GM23338 (cell line): ENCODE measurements at places on chromosomes 2 and 18. TPM values are rescaled to one million over a fixed set of nuclear protein-coding genes. Genes with fewer than 3 reads are reported as not detected.

TSPYL6 gene
- total RNA-seq = not detected in 2 replicates

CNRIP1 gene
- total RNA-seq = 5.9 and 6.9 TPM in 2 replicates

ZNF804A gene
- not detected in 2 replicates for total RNA-seq

UGT1A7 gene
- total RNA-seq = not detected in 2 replicates

PLEK gene
- total RNA-seq = not detected in 2 replicates

PROC gene
- 1.2 and 1.7 TPM in 2 replicates for total RNA-seq

GRCh38 chr2:74502147-74502719 is 2.8 kb upstream of the LBX2 start:
- peak overlapping the region; percentile 71 for H3K4me3 ChIP-seq
- peaks cover 56% of the 10 kb centered on the region for H3K4me1 ChIP-seq
- no peak overlapping the region for H3K27ac ChIP-seq
- DNase-seq = no peak

- no peaks in the 10 kb centered on the region for H3K27me3 ChIP-seq
- DNase-seq = no peak
- no peaks in the 10 kb centered on the region for H3K36me3 ChIP-seq
- H3K4me3 ChIP-seq = no peak overlapping the region
- no peak overlapping the region for H3K27ac ChIP-seq
Observed at GRCh38 chr18:6204476-6204875, 210.2 kb downstream of the L3MBTL4 start.

DNA sequence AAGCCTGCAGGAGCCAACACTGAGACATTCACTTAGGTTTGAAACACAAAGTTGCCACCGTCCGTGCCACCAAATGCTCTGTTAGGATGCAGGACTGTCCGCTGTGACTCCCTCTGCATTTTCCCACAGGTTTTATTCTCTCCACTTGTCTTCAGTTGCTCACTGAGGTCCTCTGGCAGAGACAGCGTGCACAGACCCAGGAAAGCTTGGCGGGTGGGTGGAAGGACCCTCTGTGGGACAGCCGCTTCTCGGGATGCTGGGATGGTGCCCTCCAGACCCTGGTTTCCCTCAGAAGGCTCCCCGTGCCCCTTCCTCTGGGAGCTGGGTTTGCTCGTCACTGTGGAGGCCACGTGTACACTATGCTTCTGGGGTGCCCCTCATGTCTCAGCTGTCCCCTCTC is 733.6 kb downstream of the GALR1 start:
- peaks cover 3% of the 10 kb centered on the region; the same call in 1 of the 2 replicates for H3K36me3 ChIP-seq
- DNase-seq = no peak
- no peak overlapping the region for H3K27ac ChIP-seq
- no peaks in the 10 kb centered on the region for H3K27me3 ChIP-seq

- no peaks in the 10 kb centered on the region for H3K36me3 ChIP-seq
- no peak for DNase-seq
- no peak overlapping the region for H3K4me3 ChIP-seq
- no peaks in the 10 kb centered on the region for H3K4me1 ChIP-seq
Observed at GRCh38 chr2:68452158-68452900, 14.8 kb downstream of the FBXO48 start.

DNA sequence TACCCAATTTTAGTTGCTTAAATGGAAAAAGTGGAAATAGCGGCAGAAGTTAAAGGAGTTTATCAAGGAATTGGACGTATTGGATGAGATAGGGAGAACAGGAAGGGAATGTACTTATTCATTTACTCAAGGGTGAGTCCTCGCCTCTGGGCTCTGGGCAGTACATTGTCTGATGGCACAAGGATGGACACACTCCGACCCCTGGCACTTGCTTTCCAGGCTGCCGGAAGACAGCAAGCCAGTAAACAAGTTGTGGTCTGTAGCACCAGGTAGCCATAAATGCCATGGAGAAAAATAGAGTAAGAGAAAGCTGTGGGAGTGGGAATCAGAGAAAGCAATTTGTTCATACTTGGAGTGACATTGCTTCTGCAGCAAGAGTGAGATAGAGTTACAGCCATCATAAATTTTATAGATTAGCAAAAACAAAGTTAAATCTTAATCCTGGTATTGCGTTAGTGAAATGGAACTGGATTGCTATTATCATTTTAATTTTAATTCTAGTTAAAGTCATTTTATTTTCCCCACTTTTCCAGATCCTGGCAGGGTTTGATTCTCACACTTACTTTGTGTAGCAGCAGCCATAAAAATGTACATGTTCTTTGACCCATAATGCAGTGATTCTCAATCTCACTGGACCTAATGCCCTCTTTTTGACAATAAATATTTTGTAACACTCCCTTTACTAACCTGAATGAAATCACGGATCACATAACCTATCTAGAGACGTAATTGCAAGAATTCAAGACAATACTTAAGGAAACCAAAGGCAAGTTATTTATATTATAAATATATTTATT is 135.8 kb upstream of the BCL2L11 start:
- H3K4me3 ChIP-seq = no peak overlapping the region
- peaks cover 6% of the 10 kb centered on the region for H3K4me1 ChIP-seq
- H3K27me3 ChIP-seq = no peaks in the 10 kb centered on the region
- no peak for DNase-seq
- no peak overlapping the region for H3K27ac ChIP-seq
- H3K36me3 ChIP-seq = no peaks in the 10 kb centered on the region

DNA sequence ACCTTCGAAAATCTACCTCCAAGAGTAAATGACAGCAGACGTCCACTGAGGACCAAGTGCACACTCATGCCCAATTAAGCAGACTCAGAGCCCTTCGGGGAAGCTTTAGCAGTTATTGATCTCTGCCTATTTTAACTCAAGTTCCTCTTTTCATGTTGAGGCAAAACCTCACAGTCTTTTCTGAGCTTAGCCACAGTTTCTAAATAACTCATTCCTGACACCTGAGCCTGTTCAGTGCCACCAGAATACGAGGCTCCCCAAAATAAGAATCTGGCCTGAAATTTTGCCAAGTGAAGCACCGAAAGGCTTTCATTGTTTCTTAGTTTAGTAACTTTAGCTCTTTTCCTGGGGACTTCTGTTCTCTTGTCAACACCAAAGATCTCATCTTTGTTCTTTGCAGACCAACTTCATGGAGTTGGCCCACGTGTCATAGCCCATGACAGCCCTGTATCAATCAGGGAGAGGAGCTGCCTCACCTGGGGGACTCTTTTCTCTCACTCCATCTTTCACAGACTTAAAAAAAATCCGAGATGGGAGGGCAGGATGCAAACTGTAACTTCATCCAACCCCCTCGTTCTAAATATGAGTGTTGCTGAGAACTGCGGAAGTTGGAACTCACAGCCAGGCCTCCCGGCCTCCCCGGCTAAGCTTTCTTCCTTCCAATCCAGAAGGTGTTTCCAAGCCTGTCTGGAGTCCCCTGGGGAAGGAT is 22.2 kb downstream of the INPP5D start:
- H3K27ac ChIP-seq = no peak overlapping the region
- H3K27me3 ChIP-seq = no peaks in the 10 kb centered on the region
- no peak for DNase-seq
- H3K4me1 ChIP-seq = no peaks in the 10 kb centered on the region

- no peak for DNase-seq
- no peak overlapping the region for H3K27ac ChIP-seq
- no peaks in the 10 kb centered on the region for H3K27me3 ChIP-seq
- no peak overlapping the region for H3K4me3 ChIP-seq
Observed at GRCh38 chr2:68420254-68420910, 46.7 kb downstream of the FBXO48 start.

DNA sequence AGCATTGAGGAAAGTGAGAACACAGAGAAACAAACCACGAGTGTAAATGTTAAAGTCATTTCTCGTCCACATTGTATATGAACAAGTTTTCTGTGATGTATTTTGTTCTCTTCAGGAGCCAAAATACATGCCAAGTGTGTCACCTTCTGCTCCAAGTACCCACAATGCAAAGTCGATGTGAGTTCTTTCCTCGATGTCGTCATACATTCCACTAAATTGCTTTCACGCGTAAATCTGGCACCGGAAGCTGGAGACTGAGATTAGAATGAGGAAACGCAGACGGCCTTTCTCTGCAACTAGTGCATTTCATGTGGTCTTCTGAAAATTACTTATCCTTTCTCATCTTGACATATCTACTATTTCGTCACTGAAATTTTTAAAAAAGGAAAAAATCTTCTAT is 118.5 kb upstream of the SALL3 start:
- no peak overlapping the region for H3K4me3 ChIP-seq
- no peaks in the 10 kb centered on the region for H3K27me3 ChIP-seq
- H3K36me3 ChIP-seq = no peaks in the 10 kb centered on the region

DNA sequence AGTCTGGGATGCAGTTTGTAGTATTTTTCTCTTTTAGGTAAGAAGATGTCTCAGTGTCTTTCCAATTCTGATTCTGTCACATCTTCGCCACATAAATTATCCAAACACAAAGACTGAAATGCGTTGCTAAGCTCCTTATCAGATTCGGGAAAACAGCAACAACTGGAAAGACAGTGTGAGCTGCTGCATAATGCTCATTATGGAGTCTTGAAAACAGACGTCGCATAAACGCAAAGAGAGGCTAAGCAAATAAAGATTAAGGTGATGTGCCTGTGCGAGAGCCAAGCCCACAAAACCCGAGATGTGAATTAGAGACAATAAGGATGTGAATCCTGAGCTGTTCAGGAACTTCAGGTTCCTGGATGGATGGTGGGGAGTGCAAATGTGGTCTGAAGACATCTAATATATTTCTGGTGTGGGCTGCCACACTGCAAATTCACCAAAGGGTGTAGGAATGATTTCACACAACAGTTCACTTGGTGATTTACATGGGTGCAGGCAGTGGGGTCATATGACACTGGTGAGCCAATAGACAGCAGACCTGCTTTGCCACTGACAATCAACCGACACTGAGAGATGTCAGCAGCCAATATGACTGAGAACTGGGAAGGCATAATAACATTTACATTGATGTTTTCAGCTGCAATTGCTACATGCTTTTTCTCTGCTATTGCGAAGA is 195.8 kb downstream of the MTX2 start:
- no peaks in the 10 kb centered on the region for H3K36me3 ChIP-seq
- H3K4me1 ChIP-seq = peaks cover 24% of the 10 kb centered on the region
- no peak overlapping the region for H3K27ac ChIP-seq
- no peaks in the 10 kb centered on the region for H3K27me3 ChIP-seq

GRCh38 chr2:12935796-12936195 is 219.1 kb downstream of the TRIB2 start:
- no peak overlapping the region for H3K4me3 ChIP-seq
- H3K27me3 ChIP-seq = no peaks in the 10 kb centered on the region
- DNase-seq = no peak

- DNase-seq = no peak
- no peaks in the 10 kb centered on the region for H3K4me1 ChIP-seq
- no peaks in the 10 kb centered on the region for H3K27me3 ChIP-seq
- no peak overlapping the region for H3K4me3 ChIP-seq
Observed at GRCh38 chr2:40653829-40654228, 201.9 kb upstream of the SLC8A1 start.

GRCh38 chr2:53129851-53130250 is 637.8 kb upstream of the CHAC2 start:
- no peak overlapping the region for H3K4me3 ChIP-seq
- DNase-seq = no peak
- no peaks in the 10 kb centered on the region for H3K36me3 ChIP-seq
- H3K27me3 ChIP-seq = no peaks in the 10 kb centered on the region

GRCh38 chr2:217404236-217404760 is 544.4 kb upstream of the TNP1 start:
- H3K36me3 ChIP-seq = no peaks in the 10 kb centered on the region
- peaks cover 16% of the 10 kb centered on the region for H3K4me1 ChIP-seq
- H3K4me3 ChIP-seq = no peak overlapping the region
- no peak overlapping the region for H3K27ac ChIP-seq
- H3K27me3 ChIP-seq = no peaks in the 10 kb centered on the region

- H3K27ac ChIP-seq = no peak overlapping the region
- no peak overlapping the region for H3K4me3 ChIP-seq
- no peaks in the 10 kb centered on the region for H3K4me1 ChIP-seq
Observed at GRCh38 chr2:15858466-15858865, 81.9 kb upstream of the MYCN start.

DNA sequence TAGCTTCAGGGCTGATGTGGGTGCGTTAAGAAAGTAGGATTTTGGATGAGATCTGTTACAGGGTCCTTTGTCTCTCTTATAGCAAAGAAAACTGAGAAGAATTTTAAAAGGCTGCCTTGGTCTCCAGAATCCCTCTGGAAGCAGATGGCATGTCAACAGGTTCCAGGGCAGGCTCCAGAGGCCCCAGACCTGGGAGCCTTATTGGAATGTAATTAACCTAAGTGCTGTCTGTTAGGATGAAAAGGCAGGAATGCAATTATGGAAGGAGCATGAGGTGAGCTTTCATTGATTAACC is 97.2 kb upstream of the PKDCC start:
- H3K36me3 ChIP-seq = no peaks in the 10 kb centered on the region
- peak; percentile 35 for DNase-seq
- peaks cover 45% of the 10 kb centered on the region for H3K4me1 ChIP-seq
- H3K27ac ChIP-seq = no peak overlapping the region; the same call in 1 of the 2 replicates

- H3K36me3 ChIP-seq = no peaks in the 10 kb centered on the region
- no peaks in the 10 kb centered on the region for H3K4me1 ChIP-seq
- H3K4me3 ChIP-seq = no peak overlapping the region
- DNase-seq = no peak
- no peak overlapping the region for H3K27ac ChIP-seq
Observed at GRCh38 chr18:32373995-32374394, 96.7 kb downstream of the GAREM1 start.

GRCh38 chr2:138272524-138273195 is 228.9 kb upstream of the SPOPL start:
- DNase-seq = no peak
- no peak overlapping the region for H3K27ac ChIP-seq
- H3K4me3 ChIP-seq = no peak overlapping the region
- no peaks in the 10 kb centered on the region for H3K36me3 ChIP-seq
- H3K4me1 ChIP-seq = peaks cover 37% of the 10 kb centered on the region

DNA sequence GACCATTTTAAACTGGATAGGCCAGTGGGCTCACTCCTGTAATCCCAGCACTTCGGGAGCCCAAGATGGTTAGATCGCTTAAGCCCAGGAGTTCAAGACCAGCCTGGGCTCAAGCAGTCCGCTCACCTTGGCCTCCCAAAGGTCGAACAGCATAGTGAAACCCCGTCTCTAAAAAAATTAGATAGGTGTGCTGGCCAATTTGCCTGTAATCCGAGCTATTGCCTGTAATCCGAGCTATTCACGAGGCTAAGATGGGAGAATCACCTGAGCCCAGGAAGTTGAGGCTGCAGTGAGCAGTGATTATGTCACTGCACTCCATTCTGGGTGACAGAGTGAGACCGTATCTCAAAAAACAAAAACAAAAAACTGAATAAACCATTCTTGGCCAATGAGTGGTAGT is 52.6 kb upstream of the EMILIN2 start:
- H3K4me3 ChIP-seq = no peak overlapping the region
- DNase-seq = peak; percentile 52
- no peaks in the 10 kb centered on the region for H3K27me3 ChIP-seq
- no peak overlapping the region for H3K27ac ChIP-seq
- H3K4me1 ChIP-seq = no peaks in the 10 kb centered on the region; the same call in 1 of the 2 replicates
- no peaks in the 10 kb centered on the region for H3K36me3 ChIP-seq

DNA sequence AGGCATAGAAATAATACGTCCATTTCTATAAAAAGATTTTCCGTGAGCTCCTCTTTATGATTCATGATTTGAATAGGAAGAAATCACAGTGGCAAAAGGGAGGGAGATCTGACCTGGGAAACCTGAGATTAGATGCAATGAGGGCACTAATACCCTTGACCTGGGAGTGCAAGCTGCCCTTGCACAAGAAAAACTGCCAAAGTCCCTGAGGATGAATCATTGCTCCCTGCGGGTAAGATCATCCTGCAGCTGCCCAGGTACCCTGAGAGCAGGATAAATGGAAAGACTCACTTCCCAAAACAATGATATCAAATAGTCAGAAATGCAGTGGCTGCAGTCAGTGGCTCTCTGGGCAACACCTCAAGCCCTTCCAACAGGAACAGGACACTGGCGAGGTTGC is 11.6 kb downstream of the FHL2 start:
- no peaks in the 10 kb centered on the region for H3K27me3 ChIP-seq
- H3K27ac ChIP-seq = no peak overlapping the region
- DNase-seq = no peak
- H3K4me3 ChIP-seq = no peak overlapping the region
- no peaks in the 10 kb centered on the region for H3K4me1 ChIP-seq
